NCI-H2171 treated with DMSO at 0.1 percent for 48 hours (cell line): ENCODE measurements at places on chromosomes 2 and 18.

DNA sequence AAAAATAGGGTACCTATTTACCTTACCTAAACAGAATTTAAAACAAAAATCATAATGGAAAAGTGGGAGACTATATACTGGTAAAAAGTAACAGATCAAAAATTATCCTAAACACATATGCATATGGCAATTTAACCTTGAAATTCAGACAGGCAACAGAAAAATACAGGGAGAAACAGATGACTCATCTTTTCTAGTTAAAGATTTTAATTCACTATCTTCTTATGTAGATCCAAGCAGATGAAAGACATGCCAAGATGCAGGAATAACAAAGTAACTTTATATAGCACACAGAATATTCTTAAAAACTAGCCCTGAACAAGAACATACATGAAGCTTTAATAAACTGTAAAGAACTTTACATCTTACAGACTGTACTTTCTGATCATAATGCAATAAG is 30.9 kb downstream of the PRPF40A start:
- DNase-seq = no peak

DNA sequence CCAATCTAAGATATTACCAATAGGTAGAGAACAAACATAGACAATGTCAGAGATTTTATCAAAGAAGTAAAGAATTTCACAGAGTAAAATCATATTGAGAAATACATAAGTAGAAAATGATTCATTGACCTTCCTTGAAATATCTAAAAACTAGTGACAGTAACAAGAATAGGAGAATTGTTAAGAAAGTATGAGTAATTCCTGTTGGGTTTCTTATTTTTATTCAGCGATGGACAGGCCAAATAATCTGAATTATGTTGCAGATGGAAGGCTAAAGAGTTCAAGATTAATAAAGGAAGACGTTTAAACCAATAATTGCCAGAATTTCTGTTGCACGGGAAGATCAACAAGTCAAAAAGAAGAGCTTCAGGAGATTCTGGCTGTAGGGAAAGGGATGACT is 163.4 kb upstream of the RASGRP3 start:
- no peak for DNase-seq

DNA sequence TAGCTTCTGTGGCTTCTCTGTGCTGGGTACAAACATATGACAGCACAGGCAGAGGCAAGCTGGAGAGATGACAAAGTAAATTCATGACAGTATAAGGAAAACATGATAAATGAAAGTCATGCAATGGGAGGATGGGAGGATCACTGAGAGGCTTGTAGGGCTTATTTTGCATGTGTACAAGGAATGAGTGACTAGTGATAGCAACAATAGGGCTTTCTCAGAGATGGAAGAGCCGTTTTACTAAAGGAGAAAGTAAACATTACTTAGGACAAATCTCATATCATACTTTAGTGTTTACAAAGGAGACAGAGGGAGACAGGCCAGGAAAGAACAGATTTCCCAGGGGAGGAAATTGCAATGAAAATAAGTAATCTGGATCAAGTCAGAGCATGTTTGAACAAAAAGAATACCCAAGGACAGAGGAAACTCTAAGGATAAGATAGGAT is 82.5 kb upstream of the RBMS1 start:
- DNase-seq = no peak

DNA sequence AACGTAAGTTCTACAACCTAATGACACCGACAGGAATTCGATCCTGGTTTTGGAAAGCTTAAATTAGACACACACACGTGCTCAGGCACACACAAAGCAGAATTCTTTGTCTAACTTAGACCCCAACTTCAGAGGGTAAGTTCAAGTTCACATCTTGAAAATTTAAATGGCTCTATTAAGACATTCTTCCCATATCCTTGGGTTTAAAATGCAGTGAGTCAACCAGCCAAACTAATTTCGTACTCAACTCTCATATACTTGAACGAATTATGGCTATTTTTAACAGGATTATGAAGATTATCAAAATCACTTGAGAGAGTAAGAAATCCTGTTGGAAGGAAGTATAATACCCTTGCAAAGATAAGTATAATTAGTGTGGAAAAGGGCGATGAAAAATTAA is 53.2 kb upstream of the ARL4C start:
- DNase-seq = no peak

DNA sequence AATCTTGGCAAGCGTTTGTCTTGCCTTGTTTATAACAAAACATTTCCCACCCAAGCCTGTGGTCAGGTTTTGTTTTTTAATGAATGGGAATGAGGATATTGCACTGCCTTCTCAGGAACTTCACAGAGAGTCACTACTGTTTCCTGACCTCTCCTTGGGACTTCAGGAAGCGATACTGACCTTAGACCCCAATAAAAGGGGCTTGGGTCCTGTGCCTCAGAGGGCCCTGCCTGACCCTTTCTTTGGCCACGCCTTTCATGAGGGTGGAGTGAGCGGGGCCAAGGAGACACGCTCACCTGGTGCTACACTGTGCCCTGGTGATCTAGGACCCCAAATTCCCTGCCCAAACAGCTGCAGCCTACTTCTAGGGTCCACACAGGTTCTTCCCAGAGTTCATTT is 92.8 kb upstream of the TGFA start:
- no peak for DNase-seq

GRCh38 chr2:84748341-84748740 is 132.5 kb downstream of the TRABD2A start:
- no peak for DNase-seq

DNA sequence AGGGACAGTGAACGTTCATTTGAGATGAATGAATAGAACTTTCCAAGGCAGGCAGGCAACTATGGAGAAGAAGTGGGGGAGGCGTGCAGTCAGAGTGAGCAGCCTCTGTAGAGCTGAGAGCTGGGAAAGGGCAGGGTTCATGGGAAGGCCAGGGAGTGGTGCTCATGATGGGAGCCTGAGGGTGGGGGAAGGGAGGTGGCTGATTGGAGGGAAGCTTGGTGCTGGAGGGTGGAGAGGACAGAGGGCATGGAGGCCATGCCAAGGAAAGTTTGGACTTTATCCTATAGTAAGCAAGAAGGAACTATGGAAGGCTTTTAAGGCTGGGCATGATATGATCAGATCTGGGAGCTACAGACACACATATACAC is 47.6 kb upstream of the LGALSL start:
- DNase-seq = no peak

- DNase-seq = no peak
These were observed 11.8 kb upstream of the ROCK1 start for GRCh38 chr18:21123290-21123926.

GRCh38 chr2:131413148-131413747 is 49.3 kb upstream of the RAB6D start:
- DNase-seq = peak; percentile 73

- no peak for DNase-seq
These were observed 217.2 kb downstream of the LDLRAD4 start for GRCh38 chr18:13435586-13436333.

DNA sequence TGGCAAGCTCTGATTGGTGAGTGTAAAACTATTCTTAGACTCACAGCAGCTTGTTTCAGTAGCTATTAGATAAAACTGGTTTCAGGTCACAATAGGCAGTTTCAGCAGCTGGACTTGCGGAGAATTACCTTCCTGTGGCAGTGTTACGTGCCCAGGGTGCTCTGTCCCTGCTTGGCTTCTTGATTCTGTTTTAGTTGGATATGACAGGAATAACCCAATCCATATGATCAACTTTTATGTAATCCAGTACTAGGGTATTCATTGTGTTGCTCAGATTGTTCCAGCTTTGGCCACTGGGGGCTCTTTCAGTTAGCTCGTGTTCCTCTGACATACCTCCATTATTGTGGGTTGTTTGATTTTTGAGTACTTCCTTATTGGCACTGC is 43.1 kb downstream of the INPP4A start:
- peak; percentile 21 for DNase-seq

DNA sequence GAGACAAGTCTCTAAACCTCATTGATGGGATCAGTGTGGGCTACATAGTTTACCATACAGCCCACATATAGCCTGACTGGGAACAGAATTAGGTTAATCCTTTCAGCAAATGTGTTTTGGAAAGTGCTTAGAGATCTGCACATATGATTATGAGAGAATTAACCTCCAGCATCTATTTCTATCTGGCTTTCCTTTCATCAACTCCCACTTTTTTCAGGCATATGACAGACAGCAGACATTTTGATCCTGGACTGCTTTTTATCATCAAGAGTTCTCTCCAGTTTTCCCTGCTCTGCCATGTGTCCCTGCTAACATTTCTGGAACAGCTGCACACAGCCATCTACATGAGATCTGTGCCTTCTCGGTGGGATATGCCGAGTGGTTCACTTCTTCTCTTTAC is 139.5 kb upstream of the LRP1B start:
- no peak for DNase-seq

GRCh38 chr2:55556809-55557208 is 37.3 kb downstream of the CFAP36 start:
- no peak for DNase-seq

DNA sequence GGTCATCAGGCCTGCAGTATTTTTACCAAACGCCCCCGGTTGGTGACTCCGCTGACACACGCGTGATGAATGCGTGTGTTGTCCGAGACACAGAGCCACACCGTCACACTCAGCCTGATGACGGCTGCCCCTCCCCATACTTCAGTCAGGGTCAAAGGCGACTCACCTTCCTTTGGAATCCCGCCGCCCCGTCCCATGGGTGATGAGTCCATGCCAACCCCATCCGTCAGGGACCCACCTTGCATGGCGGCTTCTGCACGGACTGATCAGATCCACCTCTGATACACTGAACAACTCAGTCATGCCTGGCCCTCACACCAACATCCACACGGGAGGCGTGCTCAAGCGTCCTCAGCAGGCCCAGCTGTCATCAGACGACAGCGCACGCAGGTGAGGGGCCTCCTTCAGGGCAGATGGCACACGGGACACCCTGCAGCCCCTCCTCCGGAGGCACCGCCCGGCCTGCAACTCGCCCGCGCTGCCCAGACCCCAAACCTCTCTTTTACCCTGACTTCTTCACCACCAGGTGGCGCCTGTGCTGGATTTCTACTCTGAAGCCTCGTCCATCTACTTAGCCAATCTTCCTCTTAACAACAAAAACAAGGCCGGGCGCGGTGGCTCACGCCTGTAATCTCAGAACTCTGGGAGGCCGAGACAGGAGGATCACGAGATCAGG is 89.2 kb downstream of the ZNF516 start:
- DNase-seq = no peak

- no peak for DNase-seq
These were observed 52.9 kb upstream of the XDH start for GRCh38 chr2:31467426-31467825.

DNA sequence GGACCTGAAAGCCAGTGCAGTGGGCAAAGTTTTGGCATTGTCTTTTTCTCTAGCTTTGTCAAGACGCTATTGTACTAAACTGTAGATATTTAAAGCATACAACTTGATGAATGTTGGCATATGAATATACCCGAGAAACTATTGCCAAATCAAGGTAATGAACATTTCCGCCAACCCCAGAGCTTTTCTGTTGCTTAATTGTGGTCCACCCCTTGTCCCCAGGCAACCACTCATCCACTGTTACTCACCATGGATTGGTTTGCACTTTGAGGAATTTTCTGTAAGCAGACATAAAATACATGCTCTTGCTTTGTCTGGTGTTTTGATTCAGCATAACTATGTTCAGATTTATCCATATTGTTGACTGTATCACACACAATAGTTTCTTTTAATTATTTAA is 688.4 kb downstream of the ADCYAP1 start:
- no peak for DNase-seq

DNA sequence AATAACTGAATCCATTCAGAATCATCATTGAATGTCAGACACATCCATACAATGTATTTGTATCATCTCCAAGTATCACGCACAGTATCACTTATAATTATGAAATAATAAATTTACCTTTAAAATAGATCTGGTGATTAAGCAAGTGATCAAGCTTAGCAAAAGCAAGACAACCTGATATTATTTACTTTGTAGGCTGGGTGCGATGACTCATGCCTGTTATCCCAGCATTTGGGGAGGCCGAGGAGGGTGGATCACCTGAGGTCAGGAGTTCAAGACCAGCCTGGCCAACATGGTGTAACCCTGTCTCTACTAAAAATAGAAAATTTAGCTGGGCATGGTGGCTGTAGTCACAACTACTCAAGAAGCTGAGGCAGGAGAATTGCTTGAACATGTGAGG is 421.0 kb upstream of the NETO1 start:
- no peak for DNase-seq

DNA sequence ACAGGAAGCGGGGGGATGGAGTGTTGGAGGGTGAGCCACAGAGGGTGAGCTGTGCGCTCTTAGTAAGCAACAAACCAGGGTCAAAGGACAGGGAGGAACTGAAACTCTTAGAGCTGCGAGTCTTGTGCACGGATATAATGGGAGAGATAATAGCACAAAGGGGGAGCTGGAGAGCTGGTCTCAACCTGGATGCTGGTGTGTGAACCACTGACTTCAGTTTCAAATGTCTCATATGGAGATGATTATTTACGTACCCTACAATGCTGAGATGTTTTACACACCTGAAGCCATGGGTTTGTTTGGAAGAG is 35.9 kb downstream of the PTGR3 start:
- no peak for DNase-seq

- no peak for DNase-seq
These were observed 5.2 kb downstream of the GATA6 start for GRCh38 chr18:22174341-22175145.

DNA sequence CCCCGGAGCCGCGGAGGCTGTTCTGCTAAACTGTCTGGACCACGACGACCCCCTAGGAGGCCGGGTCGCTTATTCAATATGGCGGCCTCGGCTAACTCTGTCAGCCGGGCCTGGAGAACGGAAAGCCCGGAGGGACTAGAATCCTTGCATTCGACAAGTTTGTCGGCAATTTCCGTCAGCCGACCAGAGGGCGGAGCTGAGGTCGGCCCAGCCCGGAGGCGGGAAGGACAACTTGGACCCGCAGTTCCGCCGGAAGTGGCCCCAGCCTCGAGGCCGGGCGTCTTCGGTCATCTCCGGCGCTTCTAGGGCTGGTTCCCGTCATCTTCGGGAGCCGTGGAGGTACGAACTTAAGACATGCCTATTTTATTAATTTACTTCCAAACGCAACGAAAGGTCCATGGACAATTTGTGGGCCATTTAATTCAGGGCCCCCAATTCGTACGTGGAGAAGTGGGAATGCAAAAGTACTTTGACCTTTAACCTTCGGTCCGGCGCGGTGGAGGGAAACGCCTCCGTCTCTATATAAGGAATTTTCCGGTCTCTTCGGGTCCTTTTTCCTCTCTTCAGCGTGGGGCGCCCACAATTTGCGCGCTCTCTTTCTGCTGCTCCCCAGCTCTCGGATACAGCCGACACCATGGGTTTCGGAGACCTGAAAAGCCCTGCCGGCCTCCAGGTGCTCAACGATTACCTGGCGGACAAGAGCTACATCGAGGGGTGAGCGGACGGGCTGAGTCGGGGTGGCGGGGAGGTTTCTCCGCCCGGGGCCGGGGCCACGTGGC is at the start of the genes EEF1B2 and NDUFS1:
EEF1B2 (plus strand) TSS at position 550 of the 779 bp plus-strand sequence; CDS start at position 635, 85 bp downstream.
NDUFS1 (minus strand) TSS at position 99 of the 779 bp plus-strand sequence. CDS start 5,766 bp downstream, outside the sequence.
- peak; percentile 97 for DNase-seq

- DNase-seq = no peak
These were observed 2.0 kb downstream of the NHEJ1 start for GRCh38 chr2:219158586-219158985.

- DNase-seq = no peak
These were observed 50.4 kb upstream of the CNGA3 start for GRCh38 chr2:98295721-98296414.

GRCh38 chr2:171626949-171627348 is 60.3 kb upstream of the DYNC1I2 start:
- no peak for DNase-seq

- no peak for DNase-seq
These were observed 99.3 kb downstream of the ASB1 start for GRCh38 chr2:238525990-238526389.

- no peak for DNase-seq
These were observed 17.9 kb upstream of the NYAP2 start for GRCh38 chr2:225381609-225382008.

- peak; percentile 38 for DNase-seq
These were observed 219.0 kb downstream of the SH3BP4 start for GRCh38 chr2:235170536-235171521.
